ENCODE measurements at places on chromosomes 16 and 17.

- no peak for DNase-seq
Observed at GRCh38 chr17:21530311-21530710, 154.2 kb downstream of the KCNJ12 start.

DNA sequence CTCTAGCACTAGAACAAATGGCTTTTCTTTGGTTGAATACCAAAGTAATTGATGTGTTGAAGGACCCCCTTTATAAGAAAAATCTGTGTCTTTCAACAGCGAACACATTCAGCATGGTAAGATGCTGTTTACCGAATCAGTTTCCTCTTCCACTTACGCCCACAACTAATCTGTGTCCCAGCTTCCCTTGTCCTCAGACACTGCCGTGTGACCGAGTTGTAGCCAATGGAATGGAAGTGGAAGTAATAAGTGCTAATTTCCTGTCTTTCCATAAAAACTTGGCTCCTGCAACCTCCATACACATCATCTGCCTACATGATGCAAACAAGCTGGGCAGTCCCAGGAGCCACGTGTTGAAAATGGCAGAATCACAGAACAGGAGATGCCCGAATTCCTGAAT is 10.4 kb downstream of the CDIPT start:
- no peak for DNase-seq

GRCh38 chr17:29357821-29358232 is 32.3 kb upstream of the TAOK1 start:
- no peak for DNase-seq

- no peak for DNase-seq
Observed at GRCh38 chr16:49016461-49016860, 265.2 kb downstream of the CBLN1 start.

DNA sequence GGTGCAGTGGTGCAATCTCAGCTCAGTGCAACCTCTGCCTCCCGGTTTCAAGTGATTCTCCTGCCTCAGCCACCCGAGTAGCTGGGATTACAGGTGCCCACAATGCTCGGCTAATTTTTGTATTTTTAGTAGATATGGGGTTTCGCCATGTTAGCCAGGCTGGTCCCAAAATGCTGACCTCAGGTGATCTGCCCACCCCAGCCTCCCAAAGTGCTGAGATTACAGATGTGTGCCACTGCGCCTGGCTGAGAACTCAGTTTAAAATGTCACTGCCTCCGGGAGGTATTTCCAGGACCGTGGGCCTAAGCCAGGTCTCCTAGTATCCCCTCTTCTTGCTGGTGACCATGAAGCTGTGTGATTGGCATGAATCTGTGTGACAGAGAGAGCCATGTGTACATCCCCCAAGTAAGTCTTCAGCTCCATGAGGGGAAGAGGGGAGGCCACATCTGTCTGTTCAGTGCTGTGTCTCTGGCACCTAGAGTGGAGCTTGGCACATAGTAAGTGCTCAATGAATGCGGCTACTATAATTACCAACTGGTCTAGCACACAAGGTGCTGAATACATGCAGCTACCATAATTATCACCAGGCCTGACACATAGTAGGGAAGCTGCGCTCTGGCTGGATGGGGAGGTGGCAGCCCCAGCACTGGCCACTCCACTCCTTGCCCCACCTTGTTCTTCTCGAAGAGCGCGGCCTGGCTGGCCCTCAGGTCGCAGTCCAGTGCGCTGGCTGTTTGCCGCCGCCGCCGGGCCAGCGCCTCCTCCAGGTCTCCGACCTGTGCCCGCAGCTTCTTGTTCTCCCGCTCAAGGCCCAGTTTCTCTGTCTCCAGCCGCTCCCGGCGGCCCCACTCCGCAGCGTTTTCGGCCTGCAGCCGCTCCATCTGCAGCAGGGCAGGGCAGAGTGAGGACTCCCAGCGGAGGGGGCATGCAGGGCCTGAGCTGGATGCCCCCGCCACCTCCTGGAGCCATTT is 18.7 kb downstream of the CCDC102A start:
- DNase-seq = no peak

DNA sequence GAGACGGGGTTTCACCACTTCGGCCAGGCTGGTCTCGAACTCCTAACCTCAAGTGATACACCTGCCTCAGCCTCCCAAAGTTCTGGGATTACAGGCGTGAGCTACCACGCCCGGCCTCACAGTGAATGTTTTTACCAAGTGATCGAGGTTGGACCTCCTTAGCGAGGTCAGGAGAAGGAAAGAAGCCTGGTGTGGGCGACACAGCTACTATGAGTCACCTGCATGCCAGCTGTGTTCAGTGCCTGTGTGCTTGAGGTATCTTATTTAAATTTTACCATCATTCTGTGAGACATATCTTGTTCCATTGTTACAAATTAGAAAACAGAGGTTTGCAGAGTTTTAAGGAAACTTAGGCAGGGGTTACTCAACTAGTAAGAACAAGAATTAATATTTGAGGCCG is 174.8 kb upstream of the DYNLRB2 start:
- no peak for DNase-seq

DNA sequence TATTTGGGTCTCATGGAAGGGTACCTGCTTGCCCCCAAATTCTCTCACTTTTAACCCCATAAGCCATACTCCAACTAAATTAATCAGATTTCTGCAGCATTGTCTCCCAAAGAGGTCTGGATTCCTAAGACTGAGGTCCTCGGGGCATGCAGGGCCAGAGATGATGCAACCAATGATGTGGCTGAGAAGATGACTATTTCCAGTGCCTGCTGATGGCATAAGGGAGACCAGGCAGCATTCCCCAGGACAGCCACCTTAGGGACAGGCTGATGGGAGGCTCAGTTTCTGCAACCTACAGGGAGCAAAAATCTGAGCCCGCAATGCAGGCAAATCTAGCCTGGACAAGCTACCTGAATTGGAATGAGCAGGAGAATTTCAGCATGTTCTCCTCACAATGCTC is 76.8 kb upstream of the ASIC2 start:
- DNase-seq = no peak

GRCh38 chr16:62760398-62760797 is 724.2 kb upstream of the CDH8 start:
- no peak for DNase-seq

DNA sequence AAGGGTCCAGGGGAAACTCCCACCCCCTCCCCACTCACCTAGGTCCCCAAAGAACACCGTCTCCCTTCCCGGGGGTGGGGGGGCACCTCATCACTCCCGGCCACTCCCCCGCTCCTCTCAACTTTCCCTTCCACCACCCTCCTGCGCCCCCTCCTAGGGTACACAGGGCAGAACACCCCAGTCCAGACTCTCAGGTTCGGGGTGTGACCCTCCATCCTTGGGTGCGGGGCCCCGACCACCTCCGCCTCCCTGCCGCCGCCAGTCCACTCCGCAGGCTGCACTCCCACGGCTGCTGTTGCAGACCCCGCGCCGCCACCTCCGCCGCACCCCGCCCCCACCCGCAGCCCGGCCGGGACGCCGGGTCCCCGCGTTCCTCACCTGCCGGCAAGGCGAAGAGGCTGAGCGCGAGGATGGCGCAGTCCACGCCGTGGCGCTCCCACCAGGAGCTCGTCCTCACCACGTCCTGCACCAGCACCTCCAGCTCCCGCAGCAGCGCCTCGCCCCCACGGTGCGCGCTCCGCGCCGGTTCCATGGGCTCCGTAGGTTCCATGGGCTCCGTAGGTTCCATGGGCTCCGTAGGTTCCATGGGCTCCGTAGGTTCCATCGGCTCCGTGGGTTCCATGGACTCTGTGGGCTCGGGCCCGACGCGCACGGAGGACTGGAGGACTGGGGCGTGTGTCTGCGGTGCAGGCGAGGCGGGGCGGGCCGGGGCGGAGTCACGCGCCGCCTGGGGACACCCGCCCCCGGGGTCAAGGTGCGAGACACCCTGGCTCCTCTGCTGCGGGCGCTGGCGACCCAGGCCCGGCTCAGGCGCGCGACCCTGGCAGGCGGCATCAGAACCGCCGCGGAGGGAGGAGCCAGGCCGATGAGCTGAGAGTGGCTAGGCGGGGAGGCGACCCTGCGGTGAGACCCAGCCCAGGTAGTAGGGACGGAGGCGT is at the start of gene FADS6:
Gene FADS6 (minus strand): TSS at position 660 of the 938 bp plus-strand sequence. CDS start 38 bp downstream, at position 622.
- peak; percentile 70 for DNase-seq

Data from activated CD4-positive, alpha-beta T cell treated with anti-CD3 and anti-CD28 coated beads, Interleukin-2, amount 10 ng/mL, durations not matched to agents 24 days and 14 days (primary cell).